ENCODE measurements at places on chromosomes 7 and 10.

DNA sequence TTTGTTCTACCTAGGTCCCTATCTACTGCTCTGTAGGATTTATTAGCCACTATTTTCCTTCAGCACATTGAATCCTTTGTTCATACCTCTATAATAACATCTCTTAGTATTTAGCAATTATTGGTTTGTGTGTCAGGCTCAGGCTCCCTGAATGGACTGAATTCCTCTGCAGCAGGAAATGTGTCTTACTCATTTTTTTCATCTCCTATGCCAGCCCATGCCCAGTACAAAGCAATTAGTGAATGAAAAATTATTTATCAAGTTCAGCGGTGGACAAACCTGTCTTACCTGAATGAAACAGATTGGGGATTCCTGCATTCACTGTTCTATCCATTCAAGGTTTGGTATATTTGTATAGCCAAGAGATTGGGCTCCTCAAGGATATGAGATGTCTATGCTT lies 53.7 kb downstream of the C1GALT1 start:
- no peak for DNase-seq

DNA sequence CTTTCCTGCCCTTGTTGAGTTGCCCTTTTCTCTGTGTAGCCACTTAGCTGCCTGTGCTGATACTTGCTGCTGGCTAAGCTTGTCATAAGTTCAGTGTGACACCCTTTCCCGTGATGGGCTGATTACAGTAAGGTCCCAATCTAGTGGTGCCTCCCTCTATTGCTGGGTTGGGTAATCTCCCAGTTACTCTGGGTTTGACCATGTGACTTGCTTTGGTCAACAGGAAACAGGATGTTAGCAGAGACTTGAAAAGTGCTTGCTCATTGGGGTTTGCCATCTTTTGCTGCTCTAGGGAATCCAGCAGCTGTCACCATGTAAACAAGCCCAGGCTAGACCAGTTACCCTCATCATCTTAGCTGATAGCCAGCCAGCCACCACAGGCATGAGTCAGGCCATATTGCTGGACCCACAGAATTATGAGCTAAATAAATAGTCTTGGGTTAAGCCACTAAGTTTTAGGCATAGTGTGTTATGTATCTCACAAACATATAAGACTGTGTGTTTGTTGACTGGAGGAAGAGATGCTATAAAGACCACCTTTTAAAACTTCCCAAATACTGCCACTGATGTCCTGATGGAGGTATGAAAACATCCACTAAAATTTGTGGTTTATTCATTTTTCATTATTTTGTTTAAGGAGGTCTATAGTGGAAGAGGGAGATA lies 4.0 kb upstream of the LEP start:
- peak; percentile 47 for DNase-seq

DNA sequence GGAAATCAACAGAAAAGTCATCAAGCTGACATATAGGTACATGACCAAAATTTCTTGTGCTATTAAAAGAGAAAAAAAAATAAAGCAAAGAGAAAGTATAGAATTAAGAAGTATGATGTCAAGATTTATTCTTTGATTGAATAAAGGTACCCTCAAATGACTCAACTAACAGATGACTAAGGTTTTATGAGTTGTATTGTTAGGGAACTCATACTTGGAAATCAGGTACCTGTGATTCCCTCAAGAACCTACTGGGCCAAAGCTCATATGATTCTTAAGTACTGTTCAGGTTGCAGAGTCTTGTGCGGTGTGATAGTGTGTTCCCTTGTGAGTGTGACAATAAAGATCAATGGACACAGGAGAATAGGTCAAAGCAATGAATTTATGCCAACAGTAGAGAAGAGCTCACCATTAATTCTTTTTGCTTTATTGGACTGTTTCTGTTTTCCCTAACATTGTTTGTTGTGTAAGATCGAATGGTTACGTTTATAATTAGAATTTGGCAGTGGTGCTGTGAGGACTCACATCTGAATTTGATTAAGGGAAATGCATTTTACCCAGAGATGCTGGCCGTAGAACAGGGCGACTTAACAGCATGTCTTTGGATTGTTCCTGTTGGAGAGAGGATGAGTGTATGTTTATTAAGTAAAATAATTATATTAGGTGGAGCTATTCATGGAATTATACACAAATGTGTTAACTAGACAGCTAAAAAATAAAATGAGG lies 293.2 kb upstream of the SEMA3D start:
- DNase-seq: peak; percentile 82

DNA sequence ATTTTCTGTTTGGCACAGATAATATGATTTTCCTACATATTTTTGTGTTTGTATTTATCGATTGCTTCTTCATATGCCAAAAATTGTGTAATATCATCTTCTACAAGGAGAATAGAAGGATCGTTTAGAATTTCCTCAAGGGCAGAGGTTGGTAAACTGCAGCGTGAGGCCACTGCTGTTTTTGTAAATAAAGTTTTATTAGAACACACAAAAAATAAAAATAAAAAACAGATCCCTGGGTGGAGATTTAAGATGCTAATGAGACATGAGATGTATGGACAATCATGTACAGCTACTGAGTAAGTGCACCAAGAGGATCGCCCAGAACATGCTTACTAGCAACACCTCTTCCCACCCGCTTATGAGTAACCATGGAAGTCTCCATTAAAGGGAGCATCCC lies 9.6 kb downstream of the LYZL2 start:
- DNase-seq: no peak

DNA sequence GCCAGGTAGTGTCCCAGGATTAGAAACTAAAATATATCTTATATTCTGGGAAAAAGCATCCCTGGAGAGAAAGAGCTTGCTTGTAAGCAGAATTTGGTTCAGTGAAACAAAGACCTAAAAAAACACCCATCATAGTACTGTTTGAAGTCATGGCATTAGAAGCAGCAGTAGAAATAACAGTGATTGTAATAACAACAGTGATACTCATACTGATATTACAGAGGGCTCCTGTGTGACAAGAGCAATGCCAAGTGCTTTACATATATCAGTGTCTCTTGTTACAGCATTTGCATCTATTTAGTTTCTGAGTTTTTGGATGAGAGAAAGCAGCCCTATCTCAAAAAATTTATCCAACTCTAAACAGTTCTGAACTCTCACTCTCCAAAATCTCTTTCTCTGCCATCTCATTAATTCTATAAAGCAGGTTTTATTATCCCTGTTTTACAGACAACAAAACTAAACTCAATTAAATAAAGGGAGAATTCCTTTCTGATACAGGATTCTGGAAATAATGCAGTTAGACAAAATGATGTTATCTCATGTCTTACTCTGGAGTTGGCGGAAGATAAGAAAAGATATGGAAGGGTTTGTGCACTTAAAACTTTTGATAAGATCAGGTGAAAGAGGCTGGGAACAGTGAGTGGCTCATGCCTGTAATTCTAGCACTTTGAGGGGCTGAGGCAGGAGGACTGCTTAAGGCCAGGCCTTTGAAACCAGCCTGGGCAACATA lies 146.5 kb upstream of the AOAH start:
- no peak for DNase-seq

DNA sequence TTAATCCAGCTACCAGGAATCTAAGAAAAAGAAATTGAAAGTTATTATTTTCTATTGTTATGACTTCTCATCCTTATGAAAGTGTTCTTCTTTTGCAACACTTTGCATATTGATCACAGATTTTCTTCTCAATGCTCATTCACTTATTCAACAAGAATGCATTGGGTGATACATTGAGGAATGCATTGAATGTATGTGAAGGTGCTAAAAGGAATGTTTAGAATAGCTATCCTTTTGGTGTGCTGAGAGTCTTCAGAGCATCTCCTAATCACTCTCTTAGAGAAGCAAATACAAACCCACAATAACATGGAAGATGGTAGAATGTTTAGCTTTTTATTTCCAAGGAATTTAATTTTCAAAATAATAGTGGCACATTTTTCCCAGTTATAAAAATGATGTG lies 122.1 kb upstream of the KMT2E start:
- DNase-seq: peak; percentile 24

GRCh38 chr10:37712489-37713131 lies 144.8 kb downstream of the ZNF248 start:
- DNase-seq: no peak

GRCh38 chr7:21702303-21702702 lies 159.5 kb downstream of the DNAH11 start:
- DNase-seq: no peak

GRCh38 chr7:158588085-158588877 lies 658 bp upstream of the PTPRN2 start:
- no peak for DNase-seq

GRCh38 chr7:32066441-32066840 lies 3.8 kb downstream of the PDE1C start:
- DNase-seq: no peak

DNA sequence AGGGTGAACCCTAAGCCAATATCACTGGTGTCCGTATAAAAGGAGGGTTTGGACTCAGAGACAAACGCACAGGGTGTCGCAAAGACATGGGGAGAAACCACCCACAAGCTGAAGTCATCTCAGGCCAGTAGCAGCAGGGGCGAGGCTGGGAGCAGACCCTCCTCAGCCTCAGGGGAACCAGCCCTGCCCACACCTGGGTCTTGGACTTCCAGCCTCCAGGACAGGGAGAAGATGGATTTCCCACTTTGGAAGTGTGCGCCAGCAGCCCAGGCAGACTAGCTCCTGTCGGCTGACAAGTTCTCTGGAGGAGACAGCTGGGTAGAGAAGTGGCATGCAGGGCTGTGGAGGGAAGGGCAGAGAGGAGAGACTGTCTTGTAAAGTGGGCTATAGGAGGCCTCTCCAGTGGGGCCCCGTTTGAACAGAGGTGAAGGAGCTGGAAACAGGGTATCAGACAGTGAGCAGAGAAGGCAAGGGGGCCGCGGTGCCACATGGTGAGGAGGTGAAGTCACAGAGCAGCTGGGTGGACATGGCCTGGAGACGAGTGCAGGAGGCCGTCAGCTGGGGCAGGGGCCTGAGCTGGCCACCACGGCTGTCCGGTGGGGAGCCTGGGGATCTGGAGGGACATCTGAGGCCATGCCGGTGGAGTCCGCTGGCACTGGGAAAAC lies 475.6 kb downstream of the PTPRN2 start:
- DNase-seq: no peak

All from fibroblast of skin of abdomen (primary cell).